Renal pelvis (tissue), 12 donors: ENCODE measurements at places on chromosomes 1 and 21.

DNA sequence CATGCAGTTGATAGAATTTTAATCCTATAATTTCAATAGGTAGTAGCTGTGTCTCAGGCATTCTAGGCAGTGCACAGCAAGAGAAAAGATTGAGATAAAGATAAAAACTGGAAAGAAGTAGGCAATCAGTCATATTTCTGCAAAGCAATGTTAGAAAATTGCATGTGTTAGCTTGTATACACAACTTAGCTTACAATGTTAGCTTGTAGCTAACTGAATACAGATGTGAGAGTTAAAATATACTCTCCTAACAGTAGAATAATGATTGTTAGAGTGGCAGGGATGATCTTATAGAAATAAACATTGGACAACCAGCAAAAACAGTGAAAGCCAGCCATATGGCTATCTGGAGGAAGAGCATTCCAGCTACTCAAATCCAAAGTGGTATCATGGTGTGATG lies 29.0 kb downstream of the PTPRC start:
- no peak for DNase-seq

GRCh38 chr1:174894117-174894762 lies 105.5 kb upstream of the CACYBP start:
- DNase-seq: no peak

DNA sequence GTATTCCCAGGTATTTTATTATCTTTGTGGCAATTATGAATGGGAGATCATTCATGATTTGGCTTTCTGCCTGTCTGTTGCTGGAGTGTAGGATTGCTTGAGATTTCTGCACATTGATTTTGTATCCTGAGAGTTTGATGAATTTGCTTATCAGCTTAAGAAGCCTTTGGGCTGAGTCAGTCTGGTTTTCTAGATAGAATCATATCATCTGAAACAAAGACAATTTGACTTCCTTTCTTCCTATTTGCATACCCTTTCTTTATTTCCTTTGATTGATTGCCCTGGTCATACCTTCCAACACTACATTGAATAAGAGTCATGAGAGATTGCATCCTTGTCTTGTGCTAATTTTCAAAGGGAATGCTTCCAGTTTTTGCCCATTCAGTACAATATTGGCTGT lies 8.0 kb downstream of the OR2L3 start:
- no peak for DNase-seq

DNA sequence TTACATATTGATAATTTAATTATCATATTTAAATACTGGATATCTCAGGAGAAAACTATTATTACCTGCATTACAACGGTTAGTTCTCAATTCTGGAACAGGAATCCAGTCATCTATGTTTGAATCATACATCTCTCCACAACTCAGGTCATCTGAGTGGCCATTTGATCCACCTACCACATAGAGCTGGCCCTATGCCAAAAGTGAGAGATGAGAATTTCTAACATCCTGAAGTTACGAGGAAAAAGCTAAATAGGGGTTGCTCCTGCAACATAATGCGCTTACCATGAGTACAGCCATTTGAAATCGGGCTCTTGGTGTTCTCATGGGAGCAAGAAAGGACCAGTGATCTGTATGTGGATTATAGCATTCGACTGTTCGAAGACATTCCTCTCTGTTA lies 16.9 kb downstream of the IVNS1ABP start:
- no peak for DNase-seq

GRCh38 chr1:43660355-43660754 lies 10.4 kb downstream of the KDM4A start:
- DNase-seq: no peak

DNA sequence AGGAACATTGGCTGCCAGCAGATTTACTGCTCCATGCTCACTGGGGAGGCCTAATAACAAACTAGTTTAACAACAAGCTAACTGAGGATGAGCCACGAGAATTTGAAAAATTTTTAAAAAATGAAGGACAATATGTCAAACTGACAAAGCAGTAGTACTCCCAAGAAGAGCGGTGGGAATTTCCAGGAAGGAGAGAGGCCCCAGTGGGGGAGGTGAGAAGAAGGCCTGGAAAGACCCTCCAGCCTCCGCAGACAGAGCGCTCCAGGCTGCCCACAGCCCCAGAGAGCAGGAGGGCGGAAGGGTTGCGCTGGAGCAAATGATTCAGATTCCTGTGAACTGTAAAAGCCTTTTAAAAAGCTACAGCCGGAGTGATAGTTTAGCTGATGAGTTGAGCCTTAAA lies 78.5 kb downstream of the SIPA1L2 start:
- peak; percentile 43 for DNase-seq

GRCh38 chr1:188877668-188878067 lies 1600.0 kb downstream of the BRINP3 start:
- DNase-seq: no peak

DNA sequence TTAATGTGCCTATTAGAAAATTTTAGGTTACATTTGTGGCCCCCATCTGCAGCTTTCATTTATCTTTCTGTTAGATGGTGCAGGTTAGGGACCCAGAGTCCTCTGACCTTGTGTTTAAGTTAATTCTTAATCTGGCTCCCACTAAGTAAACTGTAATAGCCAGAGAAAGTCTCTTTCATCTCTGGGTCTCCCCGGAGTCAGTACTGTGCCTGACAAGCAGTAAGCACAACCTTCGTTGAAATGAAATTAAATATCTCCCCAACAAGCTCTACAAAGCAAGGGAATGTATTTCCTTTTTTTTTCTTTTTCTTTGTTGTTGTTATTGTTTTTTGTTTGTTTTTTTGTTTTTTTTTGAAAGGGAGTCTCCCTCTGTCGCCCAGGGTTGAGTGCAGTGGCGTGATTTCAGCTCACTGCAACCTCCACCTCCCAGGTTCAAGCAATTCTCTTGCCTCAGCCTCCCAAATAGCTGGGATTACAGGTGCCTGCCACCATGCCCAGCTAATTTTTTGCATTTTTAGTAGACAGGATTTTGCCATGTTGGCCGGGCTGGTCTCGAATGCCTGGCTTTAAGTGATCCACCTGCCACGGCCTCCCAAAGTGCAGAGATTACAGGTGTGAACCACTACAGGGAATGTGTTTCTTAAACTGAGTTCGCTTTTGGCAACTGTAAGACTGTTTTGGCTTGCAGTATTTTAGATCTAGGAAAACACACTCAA lies 81.6 kb downstream of the HHIPL2 start:
- DNase-seq: no peak

DNA sequence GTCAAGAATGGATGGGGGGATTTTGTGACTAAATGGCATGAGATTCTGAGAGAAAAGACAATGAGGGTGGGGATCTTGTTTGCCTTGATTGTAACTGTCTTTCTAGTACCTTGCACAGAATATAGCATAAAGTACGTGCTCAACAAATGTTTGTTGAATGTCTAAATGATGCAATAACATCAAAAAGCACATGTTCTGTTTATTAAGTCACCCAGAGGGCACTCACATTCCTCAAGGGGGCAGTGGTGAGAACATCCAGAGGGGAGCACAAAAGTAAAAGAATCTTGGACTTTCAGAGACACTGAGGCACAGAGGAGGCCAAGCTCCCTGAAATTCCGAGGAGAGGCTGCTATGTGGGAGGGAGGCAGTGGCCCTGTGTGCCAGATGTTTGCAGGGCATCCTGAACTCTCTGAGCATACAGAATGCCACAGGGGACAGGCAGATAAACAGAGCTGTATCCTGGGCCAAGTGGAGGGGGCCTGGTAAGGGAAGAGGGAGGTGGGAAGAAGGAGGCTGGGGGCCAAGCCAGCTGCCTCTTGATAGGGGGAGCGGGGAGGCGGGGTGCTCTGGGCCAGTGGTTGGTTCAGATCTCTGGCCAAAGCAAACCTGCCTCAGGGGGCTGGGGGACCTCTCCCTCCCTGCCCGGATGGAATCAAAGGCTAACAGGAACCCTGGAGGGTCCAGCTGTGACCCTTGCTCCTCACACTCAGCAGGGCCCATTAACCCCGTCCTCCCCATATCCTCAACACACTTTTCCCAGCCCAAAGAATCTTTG lies 6.5 kb upstream of the ATP1A2 start:
- peak; percentile 23 for DNase-seq

GRCh38 chr1:62435231-62436038 lies 1.4 kb upstream of the USP1 start:
- DNase-seq: no peak

DNA sequence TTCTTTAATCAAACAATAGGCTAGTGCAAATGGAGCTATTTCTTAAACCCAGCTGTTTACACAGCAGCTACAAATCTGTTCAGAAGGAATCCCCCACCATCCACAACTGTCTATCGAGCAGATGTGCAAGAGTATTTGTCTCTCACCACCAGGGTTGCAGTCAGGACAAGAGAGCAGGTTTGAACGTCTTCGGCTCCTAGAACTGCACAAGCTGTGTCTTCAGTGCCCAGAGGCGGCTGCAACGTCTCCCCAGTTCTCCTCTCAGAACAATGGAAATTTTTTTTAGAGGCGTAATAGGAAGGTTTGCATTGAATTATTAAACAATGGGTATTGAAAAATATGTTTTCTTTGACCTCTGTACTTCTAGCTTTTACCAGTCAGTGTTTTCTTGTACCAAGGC lies 7.3 kb downstream of the OVAAL start:
- no peak for DNase-seq
